ENCODE measurements at places on chromosomes 6 and 20. TPM values are rescaled to one million over a fixed set of nuclear protein-coding genes. Genes with fewer than 3 reads are reported as not detected.

The ZC3H12D gene
- not detected for polyA plus RNA-seq

DNA sequence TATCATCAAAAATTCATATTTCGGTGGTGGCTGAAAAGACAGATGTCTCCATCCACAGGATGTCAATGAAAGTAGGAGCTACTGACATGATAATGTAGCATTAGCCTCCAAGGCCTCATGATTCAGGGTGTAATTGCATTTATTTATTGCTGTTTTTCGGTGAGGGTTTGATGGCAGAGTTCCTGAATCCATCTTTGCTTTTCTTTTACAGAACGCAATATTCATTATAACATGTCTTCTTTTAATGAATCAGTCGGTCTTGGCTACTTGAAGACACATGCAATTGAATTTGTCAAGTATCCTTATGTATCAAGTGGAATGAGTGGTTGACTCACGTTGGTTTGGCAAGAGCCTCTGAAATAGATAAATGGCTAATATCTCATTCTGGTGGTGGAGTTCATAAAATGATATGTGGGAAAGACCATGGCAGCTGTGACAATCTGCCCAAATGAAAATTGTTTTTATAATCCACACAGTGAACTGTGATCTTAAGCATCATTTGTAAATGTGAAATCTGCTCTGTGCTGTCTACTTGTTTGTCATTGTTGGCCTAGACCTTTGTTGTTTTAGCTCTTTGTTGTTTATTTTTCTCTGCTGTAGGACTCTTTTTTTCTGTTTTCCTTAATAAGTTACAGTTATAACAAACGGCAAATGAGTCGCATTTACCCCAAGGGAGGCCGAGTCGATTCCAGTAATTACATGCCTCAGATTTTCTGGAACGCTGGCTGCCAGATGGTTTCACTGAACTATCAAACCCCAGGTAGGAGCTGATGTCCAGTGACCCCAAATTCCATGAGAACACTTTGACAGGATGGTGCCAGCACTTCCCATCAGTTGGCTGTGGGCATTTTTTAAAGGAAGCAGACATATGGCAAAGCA is 105.7 kb upstream of the LAMP5 start:
- no peak for DNase-seq

The OVOL2 gene
- 11.5 TPM for polyA plus RNA-seq

DNA sequence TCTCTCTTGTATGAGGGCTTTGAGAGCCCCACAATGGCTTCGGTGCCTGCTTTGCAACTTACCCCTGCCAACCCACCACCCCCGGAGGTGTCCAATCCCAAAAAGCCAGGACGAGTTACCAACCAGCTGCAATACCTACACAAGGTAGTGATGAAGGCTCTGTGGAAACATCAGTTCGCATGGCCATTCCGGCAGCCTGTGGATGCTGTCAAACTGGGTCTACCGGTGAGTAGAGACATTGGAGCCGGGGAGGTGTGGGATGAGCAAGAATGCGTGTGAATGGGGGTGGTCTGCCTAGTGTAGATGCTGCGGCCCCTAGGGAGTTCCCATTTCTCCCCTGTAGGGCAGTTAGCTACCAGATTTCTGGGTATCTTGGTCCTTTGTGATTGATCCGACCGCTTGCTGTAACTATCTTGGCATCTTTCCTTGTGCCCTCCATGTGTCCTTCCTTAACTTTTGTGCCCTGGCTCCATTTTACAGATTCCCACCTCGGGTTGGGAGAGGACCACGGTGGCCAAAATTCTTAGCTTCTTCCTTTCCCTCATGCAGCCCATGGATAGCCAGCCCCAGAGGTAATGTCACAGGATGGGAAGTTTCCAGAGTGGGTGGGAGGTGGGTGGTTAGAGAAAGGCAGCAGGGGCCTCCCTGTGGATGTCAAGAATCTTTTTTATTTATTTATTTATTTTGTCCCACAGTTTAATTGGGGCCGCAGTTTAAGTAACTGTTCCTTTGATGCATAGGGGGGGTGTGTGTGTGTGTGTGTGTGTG is 6.3 kb downstream of the BRD2 start:
- DNase-seq: no peak

The EPPIN gene
- 0.78 TPM for polyA plus RNA-seq

- no peak for DNase-seq
These were observed 51.0 kb downstream of the RPS12 start for GRCh38 chr6:132865364-132865763.

GRCh38 chr20:50372770-50373088 is 137.5 kb upstream of the PTPN1 start:
- no peak for DNase-seq

DNA sequence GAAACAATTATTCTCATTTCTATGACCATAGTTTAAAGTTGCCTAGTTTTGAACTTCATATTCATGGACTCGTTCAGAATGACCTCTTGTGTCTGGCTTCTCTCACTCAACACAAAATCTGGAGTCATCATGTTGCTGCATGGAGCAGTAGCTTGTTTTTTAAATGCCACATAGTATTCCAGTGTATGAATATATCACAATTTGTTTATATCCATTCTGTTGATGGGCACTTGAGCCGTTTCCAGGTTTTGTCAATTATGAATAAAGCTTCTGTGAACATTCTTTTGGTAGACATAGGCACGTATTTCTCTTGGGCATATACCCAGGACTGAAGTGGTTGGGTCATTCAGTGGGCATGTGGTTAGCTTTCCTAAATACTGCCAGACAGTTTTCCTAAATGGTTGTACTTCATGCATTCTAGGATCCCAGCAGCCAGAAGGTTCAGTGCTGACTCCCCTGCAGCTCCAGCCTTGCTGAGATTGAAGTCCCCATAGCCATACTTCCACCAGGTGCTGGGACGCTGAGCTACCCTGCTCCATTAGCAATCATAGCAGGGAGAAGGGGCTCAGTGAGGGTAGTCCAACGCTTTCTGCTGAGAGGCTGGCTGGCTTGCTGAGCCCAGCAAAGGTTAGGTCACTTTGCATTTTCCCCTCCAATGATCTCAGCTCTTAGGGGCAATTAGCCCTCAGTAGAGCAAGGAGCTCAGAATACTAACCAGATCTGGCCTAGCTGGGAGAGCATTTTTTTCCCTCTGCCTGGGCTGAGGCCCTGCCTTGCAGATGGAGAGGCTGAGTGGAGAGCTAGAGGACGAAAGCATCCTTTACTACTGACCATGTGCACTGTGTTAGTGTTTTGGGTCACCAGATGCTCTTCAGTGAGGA is 35.7 kb upstream of the CTNNBL1 start:
- DNase-seq: no peak

All from GM23338 (cell line).